ENCODE measurements at places on chromosomes 16 and 17.

DNA sequence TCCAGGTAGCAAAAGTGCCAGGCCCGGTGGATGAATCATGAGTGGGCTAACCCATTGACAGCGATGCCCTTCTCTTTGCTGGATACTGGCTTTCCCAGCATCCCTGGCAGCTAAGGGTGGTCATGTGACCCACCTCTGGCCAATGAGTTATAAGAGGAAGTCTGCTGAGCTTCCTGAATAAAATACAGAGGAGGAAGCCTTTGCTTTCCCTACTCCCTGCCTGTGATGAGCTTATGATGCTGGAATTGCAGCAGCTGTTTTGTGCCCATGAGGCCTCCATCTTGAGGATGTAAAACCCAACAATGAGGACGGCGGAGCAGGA lies 15.0 kb upstream of the ATP2A3 start:
- no peak for DNase-seq

- no peak for DNase-seq
Measured at GRCh38 chr16:2854700-2855309, 3.2 kb downstream of the PRSS22 start.

DNA sequence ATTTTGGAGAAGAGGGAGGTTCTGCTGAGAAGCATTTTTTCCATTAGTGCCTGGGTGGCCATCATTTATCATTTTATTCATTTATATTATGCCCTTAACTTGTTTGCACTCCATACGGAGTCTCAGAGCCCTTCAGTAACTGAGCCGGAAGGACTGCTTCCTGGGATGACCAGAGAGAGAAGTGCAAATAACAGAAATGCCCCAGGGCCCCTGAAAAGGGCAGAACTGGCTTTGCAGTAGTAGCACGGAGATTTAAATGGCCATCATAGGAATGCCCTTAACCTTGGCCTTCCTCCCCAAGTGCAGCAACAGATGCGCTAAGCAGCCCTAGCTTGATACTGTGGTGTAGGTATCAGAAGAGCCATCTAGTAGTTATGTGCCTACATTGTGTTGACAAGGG lies 58.5 kb downstream of the NUP93 start:
- no peak for DNase-seq

DNA sequence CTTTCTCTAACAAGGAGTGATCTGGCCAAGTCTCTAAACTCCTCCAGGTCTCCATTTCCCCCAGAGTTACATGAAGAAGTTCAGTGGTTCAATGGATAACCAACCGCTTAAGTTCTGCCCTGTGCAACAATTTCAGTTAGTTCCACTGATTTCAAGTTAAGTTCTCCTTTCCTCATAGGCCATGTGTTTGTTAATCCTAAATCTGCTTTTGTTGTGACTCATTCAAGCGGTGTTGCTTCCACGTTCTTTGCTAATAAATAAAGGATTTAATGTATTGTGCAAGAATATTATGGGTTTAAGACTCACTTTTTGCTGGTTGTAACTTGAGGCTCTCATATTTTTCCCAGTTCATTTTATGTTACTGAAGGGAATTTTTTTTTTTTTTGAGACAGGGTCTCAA lies 36.3 kb downstream of the GNA13 start:
- DNase-seq, result no peak

Measured in T-helper 2 cell (primary cell).